Osteoblast (primary cell): ENCODE measurements at places on chromosomes 1 and 21.

- no peak for DNase-seq
These were observed 1.1 kb downstream of the MRPS6 start for GRCh38 chr21:34074283-34075090.

- DNase-seq = peak; percentile 3
These were observed 164.2 kb upstream of the COL6A1 start for GRCh38 chr21:45817345-45817744.

DNA sequence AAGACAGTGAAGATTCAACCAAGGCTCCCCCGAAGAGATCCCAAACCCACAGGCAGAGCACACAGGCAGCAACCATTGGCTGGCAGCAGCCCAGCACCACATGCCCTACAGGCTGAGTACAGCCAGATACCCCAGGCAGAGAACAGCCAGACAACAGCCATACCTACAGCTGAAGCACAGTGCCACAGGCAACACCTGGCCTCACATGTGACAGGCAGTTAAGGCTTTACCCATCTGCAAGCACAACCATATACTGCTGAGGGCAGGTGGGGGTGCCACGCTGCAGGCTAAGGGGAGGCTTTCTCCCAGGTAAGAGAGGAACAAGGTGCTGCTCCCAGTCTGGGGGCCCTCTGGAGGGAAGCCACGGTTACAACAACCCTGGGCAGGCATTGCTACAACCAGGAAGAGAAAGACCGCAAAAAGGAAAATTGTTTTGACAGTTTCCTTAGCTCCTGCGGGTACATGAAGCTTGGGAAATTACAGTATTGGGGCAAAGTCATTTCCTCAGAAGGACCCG lies 12.3 kb downstream of the CHIT1 start:
- DNase-seq = no peak

DNA sequence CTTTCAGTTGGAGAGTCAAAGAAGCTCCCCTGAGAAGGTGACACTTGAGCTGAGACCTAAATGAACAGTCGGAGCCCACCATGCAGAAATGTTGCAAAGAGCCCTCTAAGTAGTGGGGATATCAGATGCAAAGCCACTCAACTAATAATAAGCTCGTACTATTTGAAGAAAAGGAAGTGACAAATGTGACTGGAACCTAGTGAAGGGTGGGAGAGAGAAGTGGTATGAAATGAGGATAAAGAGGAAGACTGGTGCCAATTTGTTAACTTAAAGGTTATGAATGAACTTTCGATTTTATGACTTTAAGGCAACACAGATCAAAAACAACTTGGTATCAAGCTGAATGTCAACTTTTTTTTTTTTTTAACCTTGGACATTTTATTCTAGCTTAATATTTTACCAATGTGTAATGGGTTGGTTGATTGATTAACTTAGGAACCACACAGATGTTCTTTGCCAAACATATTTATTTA lies 14.7 kb downstream of the LYPLAL1 start:
- DNase-seq = no peak

- no peak for DNase-seq
These were observed 1.2 kb downstream of the FHAD1 start for GRCh38 chr1:15248216-15248615.

DNA sequence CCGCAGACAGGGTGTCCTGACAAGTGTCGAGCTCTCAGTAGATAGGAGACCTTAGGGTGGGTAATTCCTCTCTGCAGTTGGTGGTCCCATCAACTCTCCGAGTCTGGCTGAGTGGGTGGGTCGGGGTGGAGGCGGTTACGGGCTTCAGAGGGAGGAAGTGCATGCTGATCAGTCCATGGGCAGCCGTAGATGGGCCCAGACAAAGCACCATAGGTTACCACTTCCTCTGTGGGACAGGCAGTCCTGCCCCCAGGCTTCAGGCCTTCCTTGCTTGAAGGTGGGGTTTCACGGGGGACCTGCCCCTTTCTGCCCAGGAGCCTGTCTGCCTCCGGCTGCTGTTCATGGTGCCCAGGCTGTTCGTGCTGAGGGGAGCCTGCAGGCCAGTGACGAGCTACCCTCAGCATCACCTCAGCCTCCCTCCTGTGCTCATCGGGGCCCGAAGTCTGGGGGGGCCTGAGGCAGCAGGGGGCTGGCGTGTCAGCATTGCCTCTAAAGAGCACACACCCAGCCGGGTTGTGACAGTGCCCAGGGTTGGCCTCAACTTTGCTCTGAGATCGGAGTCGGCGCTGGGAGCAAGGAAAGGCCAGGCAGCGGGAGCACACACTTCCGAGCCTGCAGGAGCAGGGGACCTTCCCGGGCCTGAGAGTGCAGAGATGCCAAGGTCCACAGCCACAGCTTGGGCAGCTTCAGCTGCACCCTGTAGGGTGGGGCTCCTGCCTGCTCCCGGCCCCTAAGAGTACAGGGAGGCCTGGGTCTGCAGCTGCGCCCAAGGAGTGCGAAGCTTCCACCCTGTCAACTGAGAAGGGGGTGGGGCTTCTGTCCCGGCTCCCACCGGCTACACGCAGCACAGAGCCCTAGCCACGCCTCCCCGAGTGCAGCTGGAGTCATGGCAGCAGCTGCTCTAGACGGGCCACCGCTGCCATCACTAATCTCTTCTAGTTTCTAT lies 225.4 kb upstream of the NRIP1 start:
- no peak for DNase-seq

GRCh38 chr1:223231011-223231572 lies 88.0 kb upstream of the TLR5 start:
- DNase-seq = peak; percentile 14

DNA sequence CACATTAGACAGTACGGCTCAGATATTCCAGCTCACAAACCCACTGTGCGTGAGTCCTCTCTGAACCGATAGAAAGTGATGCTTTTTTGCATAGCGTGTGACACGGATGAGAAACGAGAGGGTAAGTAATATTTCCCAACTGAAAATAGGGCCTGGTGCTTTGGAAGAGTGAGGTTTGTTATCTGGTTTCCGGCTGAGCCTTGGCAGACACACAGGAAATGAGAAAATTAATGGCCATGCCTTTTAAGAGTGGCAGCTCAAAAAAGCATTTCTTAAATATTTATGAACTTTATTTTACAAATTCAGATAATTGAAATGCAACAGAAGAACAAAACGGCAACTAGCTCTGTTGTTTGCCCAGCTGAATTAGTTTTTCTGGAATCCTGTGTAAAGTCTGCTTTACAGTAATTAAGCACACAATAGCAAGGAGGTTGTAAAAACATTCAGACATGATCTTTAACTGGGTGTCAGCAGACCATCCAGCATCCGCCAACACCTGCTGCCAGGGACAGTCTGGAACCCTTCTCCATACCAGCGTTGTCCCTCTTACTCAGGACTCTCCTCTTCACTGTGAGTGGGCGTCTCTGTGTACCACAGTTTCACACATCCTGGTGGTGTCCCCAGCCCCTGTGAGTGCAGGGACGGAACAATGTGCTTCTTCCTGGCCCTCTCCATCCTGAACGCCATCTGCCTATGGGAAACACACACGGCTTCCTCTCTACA lies 155.4 kb downstream of the PGBD5 start:
- peak; percentile 76 for DNase-seq

DNA sequence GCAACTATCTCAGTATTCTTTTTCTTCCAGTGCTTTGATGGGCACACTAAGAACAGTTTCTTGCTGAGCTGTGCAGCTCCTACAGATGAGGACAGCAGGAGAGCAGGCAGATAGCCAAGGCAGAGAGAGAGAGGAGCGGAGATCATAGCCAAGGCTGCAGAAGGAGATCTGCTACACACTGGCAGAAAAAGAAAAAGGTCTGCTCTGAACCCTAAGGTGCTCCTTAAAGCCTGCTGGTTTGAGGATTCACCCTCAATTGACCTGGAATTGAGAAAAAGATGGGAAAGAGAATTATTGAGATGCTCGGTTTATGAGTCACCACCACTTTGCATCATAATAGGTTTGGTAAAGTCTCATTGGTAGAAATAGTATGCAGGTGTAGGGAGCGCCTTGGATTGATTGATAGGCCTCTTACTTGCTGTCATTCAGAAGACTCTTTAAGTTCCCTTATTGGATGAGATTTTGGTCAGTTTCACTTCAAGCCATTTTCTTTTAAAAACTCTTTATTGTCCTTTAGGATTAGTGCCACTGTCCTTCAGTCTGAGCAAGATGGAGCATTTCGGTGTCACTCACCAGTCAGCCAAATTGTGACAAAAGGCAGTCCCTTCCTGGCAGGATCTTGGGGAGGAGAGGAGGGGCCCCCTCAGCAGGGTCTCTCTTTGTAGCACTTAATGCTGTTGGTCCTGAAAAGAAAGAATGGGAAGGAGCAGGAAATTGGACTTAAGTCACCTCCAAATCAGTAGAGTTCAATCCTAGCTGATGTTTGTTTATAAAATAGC lies 685.0 kb downstream of the ADGRL2 start:
- no peak for DNase-seq

DNA sequence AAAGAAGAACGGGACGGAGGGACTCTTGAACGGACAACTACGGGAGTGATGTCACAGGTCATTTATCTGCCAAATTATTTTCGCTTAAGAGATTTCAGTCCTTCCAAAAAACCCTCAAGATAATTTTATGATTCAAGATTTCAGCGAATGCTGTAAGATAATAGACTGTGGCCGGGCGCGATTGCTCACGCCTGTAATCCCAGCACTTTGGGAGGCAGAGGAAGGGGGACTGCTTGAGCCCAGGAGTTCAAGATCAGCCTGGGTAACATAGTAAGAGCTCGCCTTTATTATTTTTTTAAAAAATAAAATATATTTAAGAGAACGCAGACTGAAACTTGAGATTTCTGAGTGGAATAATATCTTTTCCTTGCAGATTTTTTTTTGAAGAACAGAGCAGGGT lies 609 bp downstream of the RWDD2B start:
- DNase-seq = peak; percentile 56

GRCh38 chr1:71049951-71050598 lies 2.5 kb upstream of the PTGER3 start:
- peak; percentile 92 for DNase-seq

- DNase-seq = no peak
These were observed 29.3 kb downstream of the SLX9 start for GRCh38 chr21:44969066-44969670.

DNA sequence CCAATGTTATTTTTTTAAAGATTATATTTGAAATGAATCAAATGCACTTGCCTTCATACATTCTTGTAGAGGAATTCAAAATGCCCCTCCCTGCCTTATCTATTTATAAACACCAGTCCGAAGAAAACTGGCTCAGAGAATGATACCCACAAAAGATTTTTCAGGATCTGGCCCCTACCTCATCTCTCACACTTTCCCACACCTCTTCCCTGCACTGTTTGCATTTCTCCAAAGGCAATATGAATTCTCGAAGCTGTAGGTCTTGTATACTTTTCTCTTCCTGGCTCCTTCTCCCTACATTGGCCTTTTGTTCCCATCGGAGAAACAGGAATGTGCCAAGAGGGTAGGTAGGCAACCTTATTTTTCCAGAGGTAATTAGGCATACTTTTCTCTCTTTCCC lies 12.0 kb upstream of the CCDC190 start:
- DNase-seq = no peak

GRCh38 chr1:88118176-88118845 lies 565.8 kb upstream of the PKN2 start:
- no peak for DNase-seq

DNA sequence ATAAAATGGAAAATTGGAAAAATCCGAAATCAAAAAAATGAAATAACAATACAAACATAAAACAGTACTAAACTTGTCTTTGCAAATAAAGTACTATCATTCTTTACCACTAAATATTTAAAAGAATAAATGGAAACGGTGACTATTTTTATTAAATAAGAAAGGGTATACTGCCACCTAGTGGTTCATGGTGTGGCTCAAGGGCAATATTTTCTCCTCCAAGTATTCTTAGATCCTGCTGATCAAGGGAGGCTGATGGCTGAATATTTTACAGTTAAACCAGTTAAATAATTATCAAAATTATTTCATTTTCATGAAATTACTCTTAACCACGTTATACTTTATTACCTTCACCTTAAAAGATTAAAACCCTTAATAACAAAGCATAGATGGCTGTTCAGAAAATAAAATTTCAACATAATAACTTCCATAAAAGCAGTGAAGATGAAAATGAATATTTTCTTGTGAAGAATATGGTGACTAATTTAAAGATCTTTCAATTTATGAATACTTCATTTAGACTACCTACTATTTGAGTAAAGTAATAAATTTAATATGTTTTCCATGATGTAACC lies 1793.9 kb downstream of the NCAM2 start:
- DNase-seq = peak; percentile 65

DNA sequence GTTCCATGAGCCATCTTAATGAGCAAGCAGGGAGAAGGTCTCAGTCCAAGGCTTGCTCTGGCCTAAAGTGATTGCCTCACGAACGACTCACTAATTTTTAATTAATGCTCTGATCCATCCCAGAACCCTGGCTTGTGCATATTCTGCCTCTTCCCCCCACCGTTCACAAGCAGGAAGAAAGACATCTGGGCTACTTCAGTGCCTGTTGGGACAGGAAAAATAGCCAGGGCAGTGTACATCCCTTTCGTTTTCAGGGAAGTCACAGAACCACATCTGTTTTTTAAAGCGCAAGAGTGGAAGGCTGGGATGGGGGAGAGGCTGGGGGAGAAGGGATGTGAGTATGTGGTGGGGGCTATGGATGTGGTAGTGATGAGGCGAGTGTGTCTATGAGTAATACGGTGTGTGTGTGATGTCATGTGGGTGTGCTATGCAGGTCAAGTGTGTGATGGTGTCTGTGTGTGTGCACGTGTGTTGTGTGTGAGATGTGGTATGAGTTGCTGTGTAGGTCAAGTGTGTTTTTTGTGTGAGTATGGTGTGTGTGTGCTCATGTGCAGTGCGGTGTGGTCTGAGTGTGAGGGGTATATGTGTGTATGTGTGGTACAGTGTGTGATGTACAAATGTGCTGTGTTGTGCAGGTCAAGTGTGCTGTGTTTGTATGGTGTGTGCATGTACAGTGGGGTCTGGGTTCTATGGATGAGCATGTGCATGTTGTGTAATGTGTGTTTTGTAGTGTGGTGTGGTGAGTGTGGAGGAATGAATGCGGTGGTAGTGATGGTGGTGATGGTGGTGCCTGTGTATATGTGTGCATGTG lies 64.9 kb upstream of the SYT6 start:
- DNase-seq = no peak

DNA sequence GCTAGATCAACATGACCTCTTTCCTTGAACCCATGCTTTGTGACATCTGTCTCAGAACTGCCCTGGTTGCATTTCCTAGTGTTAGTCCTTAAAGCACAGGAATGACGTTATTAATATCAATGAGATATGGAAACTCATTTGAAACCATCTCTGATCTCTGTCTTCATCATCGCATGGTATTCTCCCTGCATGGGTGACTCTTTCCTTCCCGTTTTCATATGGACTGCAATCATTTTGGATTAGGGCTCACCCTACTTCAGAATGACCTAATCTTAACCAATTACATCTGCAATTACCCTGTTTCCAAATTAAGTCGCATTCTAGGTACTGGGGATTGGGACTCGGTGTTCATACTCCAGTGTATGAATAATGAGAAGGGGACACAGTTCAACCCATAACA lies 41.7 kb upstream of the DISC1 start:
- DNase-seq = no peak

- peak; percentile 90 for DNase-seq
These were observed 102.3 kb upstream of the LMO4 start for GRCh38 chr1:87226341-87226760.

DNA sequence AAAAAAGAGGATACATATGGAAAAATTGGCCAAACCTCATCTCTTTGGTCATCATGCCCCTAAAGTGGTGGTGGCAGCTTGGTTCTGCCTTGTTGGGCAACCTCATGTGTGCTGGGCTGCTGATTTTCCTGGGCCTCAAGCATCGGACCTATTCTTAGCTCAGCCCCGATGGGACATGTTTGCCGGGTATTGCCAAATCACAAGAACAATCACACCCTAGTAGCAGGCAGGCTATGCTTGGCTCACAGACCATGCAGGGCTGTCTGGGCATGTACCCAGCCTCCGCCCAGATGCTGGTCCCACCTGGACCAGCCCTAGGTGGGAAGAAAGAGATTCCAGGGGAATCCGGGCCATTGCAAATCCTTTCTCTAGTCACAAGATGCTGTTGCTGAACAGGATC lies 189.4 kb upstream of the FGGY start:
- DNase-seq = peak; percentile 54
